ENCODE measurements at places on chromosomes 7 and 10.

DNA sequence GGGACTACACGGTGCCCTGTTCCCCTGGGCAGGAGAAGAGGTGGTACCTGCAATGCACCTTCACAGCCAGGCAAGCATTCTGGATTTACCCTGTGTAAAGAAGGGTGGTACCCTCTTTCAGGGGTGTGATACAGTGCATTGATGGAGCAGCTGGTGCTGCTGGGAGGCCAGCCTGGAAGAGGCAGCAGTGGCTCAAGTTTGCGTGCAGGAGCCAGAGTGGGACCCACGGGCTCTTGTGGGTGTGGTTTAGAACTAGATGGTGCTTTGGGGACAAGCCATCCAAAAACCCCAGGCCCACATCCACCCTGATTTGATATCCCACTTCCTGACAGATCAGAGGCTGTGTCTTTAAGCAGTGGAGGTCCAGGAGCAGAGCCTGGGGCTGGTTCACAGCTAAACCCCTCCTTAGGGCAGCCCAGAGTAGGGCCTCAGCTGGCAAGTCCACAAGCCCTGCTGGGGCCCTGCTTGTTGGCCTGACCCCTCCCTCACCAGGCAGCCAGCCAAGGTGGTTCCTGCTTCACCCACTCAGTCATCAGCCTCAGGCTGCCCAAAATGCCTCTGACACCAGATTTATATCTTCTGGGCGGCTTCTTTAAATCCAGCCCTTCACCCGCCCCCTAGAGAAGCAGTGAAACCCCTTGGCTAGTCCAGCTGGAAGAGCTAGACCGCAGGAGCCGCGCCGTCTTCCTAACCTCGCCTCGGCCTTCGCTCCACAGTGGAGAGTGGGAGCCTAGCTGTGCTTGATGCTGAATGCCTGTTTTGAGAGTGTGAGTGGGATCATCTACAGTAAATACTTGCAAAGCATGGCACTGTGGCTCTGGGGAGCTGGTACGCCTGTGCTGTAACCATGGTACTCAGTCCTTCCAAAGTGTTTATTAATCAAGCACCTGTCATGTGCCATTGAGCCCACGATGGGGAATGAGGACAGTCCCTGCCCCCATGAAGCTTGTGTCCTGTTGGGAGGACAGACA, 1.4 kb upstream of the ASIC3 start:
- peak; percentile 70 for DNase-seq

- DNase-seq: no peak
Measured at GRCh38 chr7:14861456-14861855, 41.1 kb downstream of the DGKB start.

- no peak for DNase-seq
Measured at GRCh38 chr10:116112232-116113231, 160.5 kb downstream of the GFRA1 start.

DNA sequence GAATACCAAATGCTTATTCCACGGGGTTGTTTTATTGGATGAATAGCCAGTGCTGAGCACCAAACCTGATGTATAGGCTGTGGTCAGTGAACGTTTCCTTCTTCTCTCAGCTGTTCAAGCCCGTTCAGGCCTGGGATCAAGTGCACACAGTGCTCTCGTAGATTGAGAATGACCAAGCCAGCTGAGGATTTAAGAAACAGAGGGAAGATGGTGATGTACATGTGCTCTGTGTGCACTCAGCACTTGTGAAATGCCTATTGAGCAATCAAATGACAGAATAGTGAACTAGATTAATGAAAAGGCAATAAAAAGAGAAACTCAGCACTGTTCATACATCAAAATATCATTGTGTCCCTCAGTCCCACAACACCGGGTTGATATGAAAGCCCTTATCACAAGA, 302.5 kb downstream of the BMPER start:
- peak; percentile 30 for DNase-seq

- no peak for DNase-seq
Measured at GRCh38 chr10:5042922-5043321, 39.3 kb upstream of the AKR1C2 start.

GRCh38 chr7:83155407-83155806, 7.3 kb downstream of the PCLO start:
- DNase-seq: no peak

DNA sequence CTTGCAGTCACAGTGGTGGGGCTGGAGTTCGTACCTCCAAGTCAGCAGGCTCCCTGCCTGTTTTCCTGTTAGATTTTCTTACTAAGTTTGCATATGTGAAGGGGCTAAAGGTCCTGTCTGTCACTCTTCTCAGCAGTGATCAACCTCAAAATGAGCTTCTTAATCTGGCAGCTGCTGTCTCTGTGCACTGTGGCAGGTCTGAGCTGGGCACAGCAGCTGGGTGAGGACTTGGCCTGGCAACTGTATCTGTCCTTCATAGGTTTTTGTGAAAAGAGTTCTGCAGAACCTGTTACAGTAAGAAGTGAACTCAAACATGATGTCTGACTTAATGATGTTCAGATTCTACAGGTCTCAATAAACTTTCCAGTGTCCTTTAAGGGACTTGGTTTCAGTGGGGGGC, 31.3 kb upstream of the GJD4 start:
- no peak for DNase-seq

DNA sequence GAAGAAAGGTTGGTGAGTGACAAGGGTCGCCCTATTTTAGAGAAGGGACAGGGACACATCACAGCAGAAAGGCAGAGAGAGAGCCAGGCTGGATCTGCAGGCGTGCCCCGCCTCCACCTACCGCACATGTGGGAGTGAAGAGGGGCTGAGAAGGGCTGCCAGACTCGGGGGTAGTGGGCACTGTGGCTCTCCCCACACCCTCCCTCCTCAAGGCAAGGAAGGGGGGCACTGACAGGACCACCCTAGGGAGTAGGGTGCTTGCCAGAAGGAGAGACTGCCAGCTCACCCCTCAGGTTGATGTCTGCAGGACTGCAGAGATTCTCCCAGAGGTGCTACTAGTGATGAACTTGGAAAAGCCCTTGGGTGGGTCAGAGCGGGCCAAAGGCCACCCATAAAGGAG, 62.8 kb upstream of the ZRANB1 start:
- no peak for DNase-seq

DNA sequence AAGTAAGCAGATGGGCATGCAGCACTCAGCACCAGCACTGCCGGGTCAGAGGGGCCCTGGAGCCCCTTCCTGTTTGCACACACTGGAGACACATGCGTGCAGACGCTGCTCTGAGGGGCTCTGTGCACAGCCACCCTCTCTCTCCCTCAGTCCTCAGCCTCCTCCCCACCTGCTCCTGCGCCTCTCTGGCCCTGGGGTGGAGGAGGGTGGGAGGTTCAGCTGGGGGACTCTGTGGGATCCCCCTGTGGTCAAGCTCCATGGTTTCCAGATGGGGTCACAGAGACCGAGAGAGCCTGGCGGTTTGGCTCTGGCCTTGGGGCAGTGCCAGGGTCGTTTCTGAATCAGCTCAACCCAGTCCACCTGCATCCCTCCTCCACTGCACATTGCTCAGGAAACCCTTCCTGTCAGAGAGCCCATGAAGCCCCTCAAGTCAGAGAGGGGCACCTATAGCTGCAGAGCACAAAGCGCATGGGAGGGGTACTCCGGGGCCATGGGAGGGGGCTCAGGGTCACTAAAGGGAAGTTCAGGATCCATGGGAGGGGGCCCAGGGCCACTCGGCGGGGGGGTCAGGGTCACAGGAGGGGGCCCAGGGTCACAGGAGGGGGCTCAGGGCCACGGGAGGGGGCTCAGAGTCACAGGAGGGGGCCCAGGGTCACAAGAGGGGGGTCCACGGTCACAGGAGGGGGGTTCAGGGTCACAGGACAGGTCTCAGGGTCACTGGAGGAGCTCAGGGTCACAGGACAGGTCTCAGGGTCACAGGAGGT, 161.7 kb downstream of the ADARB2 start:
- DNase-seq: no peak

- no peak for DNase-seq
Measured at GRCh38 chr10:129912986-129913695, 50.9 kb downstream of the EBF3 start.

Data from MCF 10A (cell line).